ENCODE measurements at places on chromosomes 1 and 21.

DNA sequence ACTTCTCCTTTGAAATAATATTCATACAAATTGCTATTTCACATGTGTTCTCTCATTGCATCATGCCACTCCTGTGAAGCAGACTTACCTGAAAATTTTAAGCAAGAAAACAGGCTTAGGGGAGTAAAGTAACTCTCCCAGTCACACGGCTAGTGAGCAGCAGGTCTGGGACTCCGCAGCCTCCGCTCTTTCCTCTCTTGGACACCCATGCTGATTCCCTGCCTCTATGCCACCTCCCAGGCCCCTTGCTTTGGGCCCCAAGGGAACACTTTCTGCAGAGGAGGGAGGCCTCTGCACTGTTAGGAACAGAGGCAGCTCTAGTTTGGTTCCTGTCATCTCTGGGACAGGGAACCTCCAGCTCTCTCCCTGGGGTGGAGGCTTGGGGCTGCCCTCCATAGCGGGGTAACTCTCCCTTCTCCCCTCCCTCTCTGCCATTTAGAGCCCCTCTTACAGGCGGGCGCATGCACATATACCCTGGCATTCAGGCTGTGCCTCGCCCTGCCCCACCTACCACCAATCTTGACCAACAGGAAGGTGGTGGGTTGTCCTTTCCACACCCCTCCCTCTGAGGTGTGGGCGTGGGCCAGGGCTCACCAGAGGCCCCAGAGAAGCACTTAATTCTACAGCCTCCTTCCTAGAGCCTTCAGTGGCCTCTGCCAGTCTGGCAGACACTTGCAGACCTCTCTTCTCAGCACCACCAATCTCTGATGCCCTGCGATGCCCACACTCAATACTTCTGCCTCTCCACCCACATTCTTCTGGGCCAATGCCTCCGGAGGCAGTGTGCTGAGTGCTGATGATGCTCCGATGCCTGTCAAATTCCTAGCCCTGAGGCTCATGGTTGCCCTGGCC, at the start of gene RXFP4:
TSS of gene RXFP4 (plus strand) at position 646 of the 852 bp plus-strand sequence. CDS start at position 718, 72 bp downstream.
- DNase-seq: peak; percentile 74

GRCh38 chr1:207619871-207620542, 24.9 kb upstream of the CR1L start:
- DNase-seq: peak; percentile 56

DNA sequence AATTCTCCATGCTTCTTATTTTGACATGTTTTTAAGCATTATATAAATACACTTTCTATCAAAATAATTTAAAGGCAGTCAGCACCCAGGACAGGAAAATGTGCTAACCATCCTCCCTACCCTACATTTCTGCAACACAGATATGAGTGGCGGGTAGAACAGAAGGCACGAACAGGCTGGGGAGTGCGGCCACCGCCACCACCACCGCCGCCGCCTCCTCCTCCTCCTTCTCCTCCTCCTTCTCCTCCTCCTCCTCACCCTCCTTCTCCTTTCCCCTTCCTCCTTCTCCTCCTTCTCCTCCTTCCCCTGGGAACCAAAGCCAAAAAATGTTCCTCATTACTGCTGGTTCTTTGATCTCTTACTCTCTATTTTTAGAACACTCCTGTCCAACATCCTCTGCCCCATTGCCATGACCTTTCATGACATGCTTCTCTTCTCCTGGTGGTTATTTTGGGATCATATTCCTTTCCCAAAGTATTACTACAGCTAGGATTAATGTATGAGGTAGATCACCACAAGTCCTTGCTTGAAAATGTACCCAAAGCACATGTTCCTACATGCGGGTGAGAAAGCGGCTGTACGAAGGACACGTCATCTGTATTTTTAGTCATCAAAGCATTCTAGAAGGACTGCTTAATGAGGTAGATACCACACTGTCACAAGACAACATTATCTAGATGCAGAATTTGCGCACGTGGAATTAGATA, 24.5 kb upstream of the CCN1 start:
- DNase-seq: no peak

DNA sequence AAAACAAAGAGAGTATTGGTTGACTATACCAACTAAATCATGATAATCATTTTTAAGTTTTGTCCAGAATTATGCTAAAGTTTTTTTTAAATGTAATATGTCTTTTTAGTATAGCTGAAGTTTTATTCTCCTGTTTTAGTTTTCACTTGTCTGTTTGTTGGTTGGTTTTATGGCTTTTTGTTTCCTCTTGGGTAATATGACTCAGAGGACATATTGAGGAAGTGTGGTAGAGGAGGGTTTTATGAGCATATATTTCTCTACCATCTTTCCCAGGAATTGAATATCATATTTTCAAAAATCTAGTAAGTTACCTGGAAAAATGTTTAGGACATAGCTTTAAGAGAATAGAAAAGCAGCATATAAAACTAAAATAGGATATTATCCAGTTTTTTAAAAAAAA, 68.6 kb upstream of the MCOLN3 start:
- peak; percentile 6 for DNase-seq

DNA sequence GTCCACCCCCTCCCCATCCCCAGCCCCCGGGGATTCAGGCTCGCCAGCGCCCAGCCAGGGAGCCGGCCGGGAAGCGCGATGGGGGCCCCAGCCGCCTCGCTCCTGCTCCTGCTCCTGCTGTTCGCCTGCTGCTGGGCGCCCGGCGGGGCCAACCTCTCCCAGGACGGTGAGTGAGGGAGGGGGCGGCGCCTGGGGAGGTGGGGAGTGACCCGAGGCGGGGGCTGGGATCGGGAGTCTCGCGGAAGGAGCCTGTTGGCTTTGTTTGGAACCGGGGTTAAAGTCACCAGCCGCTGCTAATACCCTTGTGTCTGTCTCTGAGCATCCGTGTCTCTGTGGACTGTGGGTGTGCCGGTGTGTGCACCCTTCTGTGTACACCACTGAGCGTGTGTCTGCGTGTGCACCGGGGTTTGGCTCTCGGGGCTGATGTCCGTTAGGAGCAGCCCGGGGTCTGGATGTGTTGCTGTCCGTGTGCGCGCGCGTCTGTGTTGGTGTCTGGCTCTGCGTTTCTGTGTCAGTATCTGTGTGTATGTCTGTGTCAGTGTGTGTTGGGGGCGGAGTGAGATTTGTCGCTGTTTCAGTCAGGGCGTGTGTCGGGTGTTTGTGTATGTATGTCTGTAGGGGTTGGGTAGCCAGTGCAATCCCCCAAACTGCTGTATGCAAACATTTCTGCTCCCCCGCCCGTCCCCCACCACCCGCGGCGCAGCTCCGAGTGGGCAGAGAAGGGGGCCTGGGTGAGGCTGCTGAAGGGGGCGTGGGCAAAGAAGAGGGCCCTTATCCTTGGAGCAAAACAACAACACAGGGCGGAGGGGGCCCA, 480 bp downstream of the CADM3 start:
- DNase-seq: no peak

- DNase-seq: no peak
Measured at GRCh38 chr1:160800645-160801408, 4.9 kb downstream of the LY9 start.

DNA sequence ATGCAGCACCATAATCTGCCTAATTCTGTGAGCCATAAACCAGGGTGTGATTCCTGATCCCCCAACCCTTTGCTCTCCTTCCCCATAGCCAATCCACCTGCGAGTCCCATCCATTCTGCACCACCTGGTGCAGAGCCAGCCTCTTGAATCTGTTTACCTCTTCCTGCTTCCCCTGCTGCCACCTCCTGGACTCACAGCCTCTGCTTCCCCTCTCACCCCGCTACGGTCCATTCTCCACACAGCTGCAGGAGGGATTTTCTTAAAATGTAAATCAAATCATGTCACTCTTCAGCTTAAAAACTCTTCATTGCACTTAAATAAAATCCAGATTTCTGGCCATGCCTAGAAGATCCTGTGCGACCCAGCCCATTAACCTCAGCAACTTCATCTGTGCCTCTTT, 186.7 kb downstream of the FOXD2 start:
- peak; percentile 60 for DNase-seq

GRCh38 chr1:202145068-202145743, 669 bp upstream of the ARL8A start:
- no peak for DNase-seq

DNA sequence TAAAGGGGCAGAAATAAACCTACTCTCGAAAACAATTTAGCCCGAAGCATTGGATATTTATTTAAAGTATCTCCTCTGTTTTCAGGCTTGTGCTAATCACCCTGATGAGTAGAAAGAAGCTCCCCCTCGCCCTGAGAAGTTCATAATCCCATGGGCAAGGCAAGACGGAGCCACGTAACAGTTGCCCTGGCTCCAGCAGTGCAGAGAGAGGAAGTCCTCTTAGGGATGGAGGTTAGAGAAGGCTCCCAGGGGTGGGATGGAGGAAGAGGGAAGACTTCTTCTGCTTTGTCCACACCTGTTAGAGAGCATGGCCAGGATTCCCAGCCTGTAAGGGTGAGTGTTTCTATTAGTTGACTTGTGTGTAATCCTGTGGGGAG, 3.4 kb upstream of the GPR25 start:
- DNase-seq: no peak
